ENCODE measurements at places on chromosomes 4 and X.

GRCh38 chrX:10244915-10245622 is 88.3 kb downstream of the CLCN4 start:
- no peak for DNase-seq

- no peak for DNase-seq
Observed at GRCh38 chr4:110184791-110185155, 13.6 kb downstream of the ELOVL6 start.

GRCh38 chr4:80065601-80066000 is 7.4 kb downstream of the ANTXR2 start:
- no peak for DNase-seq

DNA sequence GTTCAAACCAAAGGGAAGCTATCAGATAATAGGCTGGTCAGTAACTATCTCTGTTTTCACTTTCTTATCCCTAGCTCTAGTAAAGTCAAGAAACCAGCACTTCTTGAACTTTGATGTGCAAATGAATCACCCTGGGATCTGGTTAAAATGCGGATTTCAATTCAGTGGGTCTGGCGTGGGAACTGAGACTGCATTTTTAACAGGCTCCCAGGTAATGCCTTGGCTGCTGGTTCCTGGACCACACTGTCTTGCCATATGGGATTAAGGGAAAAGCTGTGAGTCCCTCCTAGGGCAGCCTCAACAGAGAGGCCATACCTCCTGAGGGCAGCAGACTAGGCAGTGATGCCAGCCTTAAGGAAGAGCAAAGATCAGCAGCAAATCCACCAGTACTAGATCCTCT is 1.7 kb downstream of the RNF175 start:
- no peak for DNase-seq

GRCh38 chrX:40581336-40581920 is 658 bp downstream of the ATP6AP2 start:
- peak; percentile 1 for DNase-seq

GRCh38 chr4:45663003-45663402 is 460.9 kb downstream of the GABRG1 start:
- no peak for DNase-seq

GRCh38 chr4:91114386-91114785 is 987.2 kb downstream of the CCSER1 start:
- DNase-seq = no peak

DNA sequence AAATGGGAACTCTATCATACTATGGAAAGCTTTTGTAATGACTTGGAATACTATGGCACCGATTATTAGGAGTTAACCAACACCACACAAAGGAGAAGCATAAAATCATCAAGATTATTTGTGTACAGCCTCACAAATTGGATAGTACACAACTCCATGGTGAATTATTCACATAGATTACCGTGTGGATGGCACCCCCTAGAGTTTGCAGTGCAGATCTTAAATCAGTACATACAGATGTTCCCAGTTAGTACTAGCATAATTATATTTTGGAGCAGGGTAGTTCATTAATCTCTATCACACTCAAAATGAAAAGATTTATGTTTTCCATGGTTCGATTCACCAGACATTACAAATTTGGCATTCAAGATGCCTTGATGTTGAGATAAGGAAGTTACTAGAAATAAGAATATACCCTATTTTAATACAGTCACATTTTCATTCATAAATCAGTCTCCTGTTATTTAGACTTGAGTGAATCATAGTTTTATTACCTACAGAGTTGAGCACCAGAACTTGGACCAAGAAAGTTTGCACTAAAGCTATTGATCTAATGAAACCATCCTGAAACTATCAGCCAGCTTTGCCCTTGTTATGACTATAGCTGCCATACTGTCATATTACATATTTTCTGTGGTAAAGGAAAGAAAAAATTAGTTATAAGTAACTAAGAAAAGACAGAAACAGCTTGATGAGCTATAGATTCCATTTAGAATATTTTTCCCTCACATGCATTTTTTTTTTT is 531.8 kb downstream of the GLUD2 start:
- peak; percentile 29 for DNase-seq

DNA sequence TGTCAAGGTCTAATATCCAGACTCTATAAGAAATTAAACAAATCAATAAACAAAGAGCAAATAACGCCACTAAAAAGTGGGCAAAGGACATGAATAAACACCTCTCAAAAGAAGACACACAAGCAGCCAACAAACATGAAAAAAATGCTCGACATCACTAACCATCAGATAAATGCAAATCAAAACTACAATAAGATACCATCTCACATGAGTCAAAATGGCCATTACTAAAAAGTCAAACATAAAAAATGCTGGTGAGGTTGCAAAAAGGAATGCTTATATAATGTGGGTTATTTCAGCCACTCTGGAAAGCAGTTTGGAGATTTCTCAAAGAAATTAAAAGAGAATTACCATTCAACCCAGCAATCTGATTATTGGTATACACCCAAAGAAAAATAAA is 481.1 kb downstream of the STPG2 start:
- DNase-seq = no peak

DNA sequence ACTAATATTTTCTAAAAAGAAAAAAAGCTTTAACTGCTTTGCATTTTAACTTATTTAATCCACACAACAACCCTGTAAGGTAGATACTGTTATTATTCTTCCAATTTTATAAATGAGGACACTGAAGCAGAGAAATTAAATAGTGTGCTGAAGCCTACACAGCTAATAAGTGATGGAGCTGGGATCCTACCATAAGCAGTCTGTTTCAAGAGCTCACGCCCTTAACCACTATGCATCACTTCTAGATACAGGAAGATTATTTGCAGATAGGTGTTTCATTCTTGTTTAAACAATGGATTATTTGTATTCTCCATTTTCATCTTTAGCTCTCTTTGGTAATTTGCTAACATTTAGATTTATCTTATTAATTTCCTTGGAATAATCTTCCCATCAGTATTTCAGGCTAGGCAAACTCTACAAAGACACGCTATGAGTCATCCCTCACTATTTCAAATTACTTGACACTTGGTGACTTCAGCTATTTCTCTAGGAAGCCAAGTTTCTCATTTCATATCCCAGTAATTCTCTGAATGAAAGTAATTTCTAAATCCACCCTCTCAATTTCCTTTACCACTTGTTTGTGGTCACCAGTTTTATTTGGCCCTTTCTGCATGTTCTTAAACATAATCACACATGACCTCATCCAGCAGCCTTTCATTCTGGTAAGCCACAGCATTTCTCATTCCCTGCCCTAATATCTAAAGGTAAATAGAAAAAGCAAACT is 67.3 kb downstream of the ASB9 start:
- DNase-seq = no peak

- no peak for DNase-seq
Observed at GRCh38 chr4:142846729-142847596, 862 bp upstream of the INPP4B start.

DNA sequence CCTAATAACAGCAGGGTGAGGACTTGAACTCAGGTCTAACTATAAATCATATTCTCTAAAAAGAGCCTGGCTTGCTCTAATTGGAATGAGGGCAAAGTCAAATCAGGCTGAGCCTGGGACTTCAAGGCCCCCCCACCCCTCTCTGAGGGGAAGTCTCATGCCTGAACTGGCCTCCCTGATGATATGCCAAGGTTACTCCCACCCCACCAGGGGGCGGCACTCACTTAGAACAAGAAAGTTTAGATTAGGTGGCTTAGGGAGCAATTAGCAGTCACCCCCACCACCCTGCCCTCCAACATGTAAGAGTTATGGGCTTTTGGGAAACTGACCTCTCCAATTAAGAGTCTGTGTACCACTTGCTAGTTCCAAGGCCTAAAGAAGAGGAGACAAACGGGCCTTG is 2.7 kb downstream of the FOXO4 start:
- peak; percentile 66 for DNase-seq

DNA sequence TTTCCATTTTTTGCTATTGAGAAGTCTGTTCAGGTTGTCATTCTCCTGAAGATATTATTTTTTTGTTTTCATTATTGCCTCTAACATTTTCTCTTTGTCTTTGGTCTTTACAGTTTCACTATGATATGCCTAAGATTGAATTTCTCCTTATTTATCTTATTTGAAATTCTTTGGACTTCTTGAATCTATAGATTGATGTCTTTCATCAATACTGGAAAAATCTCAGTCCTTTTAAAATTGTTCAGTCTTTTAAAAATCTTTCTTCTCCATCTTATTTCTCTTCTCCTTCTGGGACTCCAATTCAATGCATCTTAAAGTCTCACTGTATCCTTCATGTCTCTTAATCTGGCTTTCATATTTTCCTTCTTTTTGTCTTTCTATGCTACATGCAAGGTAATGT is 86.7 kb downstream of the KIT start:
- DNase-seq = no peak

- no peak for DNase-seq
Observed at GRCh38 chr4:83189631-83190136, 75.2 kb upstream of the PLAC8 start.
